ENCODE measurements at places on chromosomes 16 and 17.
A peak's percentile ranks its signal among the peaks of the same experiment; 100 is the strongest.

- no peak for DNase-seq
These were observed 30.9 kb downstream of the C17orf75 start for GRCh38 chr17:32311028-32311536.

- DNase-seq, result no peak
These were observed 43.8 kb downstream of the ZNRF1 start for GRCh38 chr16:75042426-75043174.

DNA sequence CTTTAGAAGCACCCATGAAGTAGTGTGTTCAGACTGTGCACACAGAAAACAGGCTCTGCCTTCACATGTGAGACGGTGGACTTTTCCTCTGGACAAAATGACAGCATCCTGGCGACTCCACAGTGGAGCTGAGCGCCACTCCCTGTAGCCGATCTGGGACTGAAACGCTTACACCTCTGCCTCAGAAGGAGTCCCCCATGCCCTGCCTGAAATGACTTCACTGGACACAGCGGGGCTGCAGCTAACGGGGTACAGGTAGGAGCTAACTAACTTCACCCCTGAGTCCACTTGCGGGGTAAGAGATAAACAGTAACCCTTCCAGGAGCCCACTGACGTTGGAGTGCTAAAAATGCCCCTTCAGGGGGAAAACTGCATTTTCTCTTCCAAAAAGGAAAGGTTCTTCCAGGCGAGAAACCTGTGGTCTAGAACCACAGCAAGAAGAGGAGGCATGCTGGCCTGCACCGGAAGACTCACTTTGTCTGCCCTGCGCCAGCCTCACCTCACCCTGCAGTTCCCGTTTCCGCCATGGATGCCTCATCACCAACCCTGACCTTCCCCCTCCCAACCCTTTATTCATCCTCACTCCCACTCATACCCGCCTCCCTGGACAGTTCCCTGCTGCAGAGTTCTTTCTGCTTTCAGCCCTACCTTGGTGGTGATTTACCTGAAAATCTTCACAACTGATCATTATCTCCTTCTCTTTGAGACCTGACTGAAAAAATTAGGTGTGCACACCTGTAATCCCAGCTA is 19.4 kb upstream of the ENDOV start:
- DNase-seq, result no peak

GRCh38 chr17:78879635-78880186 is 23.3 kb downstream of the CEP295NL start:
- DNase-seq, result no peak

DNA sequence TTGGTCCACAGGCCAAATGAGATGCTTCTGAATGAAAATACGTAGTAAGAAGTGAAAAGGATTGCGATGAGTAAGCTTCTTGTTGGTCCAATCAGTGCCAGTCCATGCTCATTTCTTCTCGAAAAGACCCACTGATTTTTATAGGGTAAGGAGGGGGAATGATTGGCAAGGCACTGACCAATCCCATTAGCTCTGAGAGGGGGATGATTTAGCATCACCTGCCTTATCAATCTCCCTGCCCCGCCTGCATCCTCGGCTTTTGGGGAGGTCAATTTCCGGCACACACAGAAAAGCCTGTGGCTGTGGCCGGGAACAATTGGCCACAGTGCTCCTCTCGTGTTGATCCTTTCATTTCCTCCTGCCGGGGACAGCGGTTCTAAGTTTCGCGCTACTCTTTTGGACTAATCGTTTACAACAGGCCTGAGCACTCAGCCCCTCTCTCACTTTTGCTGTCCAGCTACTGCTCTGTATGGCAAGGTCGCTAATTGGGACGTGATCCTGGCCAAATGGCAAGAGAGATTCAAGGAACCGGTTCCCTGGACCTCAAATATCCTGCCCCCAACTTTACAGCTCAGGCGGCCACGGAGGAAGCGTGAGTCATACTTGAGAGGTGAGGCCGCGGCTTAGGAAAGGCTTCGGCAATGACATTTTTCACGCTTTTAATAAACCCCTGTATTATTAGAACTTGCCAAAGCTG is 43.1 kb downstream of the TBX4 start:
- no peak for DNase-seq

GRCh38 chr16:82456683-82457082 is 170.1 kb upstream of the CDH13 start:
- no peak for DNase-seq

- DNase-seq, result no peak
These were observed 4.4 kb downstream of the CHD9NB start for GRCh38 chr16:53048139-53048915.

DNA sequence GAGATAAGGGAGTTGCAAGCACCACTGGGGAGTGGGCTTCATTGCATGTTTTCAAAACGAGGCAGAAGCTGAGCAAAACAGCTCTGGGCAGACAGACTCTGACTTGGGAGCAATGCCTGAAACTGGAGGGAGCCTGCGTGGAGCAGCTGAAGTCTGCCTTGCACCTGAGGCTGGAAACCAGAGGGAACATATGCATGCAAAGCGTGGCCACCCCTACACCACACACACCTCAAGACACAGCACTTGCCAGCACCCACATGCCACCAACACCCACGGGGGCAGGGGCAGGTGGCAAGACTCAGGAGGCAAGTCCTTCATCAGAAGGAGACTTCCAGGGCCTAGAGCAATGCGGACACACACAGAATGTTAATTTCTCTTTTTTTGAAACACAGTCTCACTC is 45.8 kb downstream of the COTL1 start:
- no peak for DNase-seq

DNA sequence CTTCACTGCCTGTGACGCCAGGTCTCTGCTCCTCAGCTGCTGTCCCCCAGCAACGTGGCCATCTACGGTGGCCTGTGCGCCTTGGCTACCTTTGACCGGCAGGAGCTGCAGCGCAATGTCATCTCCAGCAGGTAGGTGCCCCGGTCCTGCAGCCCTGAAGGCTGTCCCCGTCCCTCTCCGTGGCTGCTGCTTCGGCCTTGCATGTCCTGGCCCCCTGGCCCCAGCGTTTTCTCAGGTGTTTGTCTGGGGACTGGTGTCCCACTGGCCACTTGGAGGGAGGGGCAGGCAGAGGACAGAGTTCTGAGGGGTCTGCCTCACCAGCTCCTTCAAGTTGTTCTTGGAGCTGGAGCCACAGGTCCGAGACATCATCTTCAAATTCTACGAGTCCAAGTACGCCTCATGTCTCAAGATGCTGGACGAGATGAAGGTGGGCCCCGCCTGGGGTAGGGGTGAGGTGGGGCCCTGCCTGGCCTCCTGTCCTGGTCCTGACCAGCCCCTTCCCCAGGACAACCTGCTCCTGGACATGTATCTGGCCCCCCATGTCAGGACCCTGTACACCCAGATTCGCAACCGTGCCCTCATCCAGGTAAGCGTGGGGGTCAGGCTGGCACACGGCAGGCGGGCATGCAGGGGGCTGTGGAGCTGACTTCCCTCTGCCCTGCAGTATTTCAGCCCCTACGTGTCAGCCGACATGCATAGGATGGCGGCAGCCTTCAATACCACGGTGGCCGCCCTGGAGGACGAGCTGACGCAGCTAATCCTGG is 4.4 kb downstream of the GPS1 start:
- no peak for DNase-seq

DNA sequence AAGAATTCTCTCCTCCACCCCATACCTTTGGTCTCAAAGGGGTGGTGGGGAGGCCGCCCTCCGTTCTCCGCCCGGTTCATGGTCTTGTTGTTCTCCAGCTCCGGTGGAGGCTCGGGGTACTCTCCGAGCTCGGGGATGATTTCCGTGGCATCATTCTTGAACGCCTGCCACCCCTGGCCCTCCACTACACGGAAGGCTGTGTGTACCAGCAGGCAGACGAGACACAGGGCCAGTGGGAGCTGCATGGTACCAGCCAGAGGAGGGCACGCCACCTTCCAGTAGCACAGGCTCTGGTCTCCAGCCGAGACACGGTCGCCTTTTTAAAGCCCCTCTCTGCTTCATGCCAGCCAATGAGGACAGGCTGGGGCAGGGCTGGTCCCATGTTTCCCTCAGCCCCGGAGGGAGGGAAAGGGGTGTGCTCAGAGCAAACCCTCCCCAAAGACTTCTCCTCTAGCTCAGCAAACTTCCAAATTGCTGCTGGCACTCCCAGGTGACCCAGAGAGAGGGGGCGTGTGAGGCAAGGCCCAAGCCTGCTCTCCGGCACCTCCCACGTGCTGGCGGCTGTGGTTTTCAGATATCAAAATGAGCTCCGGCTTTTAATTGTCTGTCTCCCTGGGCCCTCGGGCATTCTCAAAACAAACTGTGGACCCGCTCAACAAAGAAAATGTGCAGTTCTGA is at the start of gene SOST:
Gene SOST, minus strand, starts transcription at position 295 of the 678 bp plus-strand sequence. Its CDS starts 50 bp downstream, at position 245.
- no peak for DNase-seq

- DNase-seq, result no peak
These were observed 22.7 kb downstream of the GINS3 start for GRCh38 chr16:58415003-58415402.

- DNase-seq, result no peak
These were observed 137.6 kb upstream of the RCVRN start for GRCh38 chr17:10042589-10043244.

DNA sequence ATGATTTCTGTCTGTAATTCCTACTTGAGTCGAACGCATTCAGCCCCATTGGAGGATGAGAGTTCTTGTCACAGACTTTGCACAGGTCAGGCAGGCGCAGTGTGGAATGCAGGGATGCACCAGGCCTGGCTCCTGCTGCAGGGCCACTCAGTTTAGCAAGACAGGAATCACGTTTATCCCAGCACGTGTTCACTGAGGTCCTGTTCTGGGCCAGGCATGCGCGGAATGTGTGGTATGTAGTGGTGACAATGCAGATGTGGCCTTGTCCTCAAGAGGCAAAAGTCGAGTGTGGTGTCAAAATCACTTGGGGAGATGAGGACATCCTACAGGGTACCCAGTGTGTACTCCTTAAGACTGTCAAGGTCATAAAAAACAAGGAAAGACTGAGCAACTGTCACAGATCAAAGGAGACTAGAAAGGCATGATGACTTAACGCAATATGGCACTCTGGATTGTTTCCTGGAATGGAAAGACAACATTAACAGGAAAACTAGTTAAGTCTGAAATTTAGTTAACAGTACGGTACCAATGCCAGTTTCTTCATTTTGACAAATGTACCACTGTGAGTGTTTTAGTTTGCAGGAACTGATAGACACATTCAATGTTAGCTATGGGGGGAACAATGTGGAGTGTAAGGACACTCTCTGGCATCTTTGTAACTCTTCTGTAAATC is 121.5 kb upstream of the ADAMTS18 start:
- no peak for DNase-seq

GRCh38 chr17:77609553-77610517 is 348.7 kb upstream of the TNRC6C start:
- DNase-seq, result peak; percentile 36

- no peak for DNase-seq
These were observed 129.2 kb upstream of the NACA2 start for GRCh38 chr17:61720016-61720795.

GRCh38 chr16:47198180-47198575 is 54.4 kb upstream of the NETO2 start:
- no peak for DNase-seq

- peak; percentile 39 for DNase-seq
These were observed 30.0 kb downstream of the TBC1D16 start for GRCh38 chr17:80005360-80006338.

- DNase-seq, result no peak
These were observed 236.3 kb downstream of the SEC14L1 start for GRCh38 chr17:77376795-77377709.

- no peak for DNase-seq
These were observed 2.8 kb upstream of the SLFN11 start for GRCh38 chr17:35376245-35376644.

DNA sequence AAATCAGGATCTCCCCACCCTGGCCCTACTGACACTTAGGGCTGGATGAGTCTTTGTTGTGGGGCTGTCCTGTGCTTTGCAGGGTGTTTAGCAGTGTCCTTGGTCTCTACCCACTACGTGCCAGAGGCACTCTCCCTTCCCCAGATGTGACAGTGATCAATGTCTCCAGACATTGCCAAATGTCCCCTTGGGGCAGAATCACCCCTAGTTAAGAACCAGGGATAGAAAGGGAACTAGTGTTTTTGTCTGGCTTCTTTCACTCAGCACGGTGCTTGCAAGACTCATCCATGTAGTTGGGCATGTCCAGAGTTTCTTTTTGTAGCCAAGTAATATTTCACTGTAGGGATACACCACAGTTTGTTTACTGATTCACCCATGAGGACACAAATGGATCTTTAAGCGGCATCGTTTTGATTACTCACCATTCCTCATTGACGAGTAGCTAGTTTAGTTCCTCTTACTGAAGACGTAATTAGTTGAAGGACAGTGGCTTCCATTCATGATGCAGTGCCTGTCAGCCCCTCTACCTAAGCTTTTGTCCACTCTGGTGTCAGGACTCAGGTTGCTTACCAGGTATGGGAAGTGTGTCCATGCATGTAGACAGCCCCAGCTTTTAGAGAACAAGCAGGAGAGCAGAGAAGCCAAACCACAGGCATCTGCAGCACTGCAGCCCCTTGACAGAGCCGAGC is 26.0 kb upstream of the ITGB4 start:
- DNase-seq, result no peak
